Kidney (tissue), 22 donors: ENCODE measurements at places on chromosomes 16 and 17.

DNA sequence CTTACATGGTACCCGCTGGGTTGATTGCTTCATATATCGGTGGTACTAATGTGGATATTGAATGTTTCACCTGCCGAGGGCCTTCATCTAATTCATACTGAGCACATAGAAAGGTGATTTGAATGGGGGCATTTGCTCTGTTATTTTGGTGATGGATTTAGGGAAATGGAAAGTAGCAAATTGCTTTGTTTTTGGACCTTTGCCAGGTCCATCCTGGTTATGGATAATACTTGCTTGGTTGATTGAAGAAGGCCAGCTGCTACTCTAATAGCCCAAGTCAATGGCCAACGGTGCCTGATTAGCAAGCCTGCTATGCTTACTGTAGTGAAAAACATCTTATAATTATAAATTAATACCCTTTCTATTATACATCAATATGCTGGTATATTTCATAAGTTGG is 253.6 kb downstream of the CDH13 start:
- no peak for DNase-seq

DNA sequence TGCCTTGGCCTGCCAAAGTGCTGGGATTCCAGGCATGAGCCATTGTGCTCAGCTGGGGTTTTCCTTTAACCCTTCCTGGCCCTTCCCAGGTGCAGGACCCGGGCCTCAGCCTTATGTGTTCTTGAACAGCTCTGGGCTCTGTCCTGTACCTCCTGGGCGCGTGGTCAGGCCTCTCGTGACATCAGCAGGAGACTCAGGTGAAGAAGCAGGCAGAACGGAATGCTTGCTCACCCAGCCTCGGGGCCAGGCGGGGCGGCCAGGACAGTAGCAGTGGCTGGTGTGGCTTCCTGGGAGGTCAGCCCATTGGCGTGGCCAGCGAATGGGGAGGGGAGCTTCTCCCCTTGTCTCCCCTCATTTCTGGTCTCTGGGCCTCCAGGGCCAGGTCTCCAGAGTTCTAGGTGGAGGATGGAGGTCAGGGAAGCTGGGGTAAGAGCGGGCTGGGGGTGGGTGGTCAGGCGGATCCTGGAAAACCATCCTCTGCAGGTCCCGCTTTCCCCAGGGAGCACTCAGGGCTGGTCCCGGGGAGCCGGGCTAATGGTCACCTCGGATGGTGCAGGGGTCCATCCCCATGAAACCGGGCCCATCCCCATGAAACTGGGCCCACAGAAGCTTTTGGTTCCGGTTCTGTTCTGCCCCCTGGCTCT is 281.5 kb downstream of the SEC14L1 start:
- no peak for DNase-seq

- DNase-seq: peak; percentile 16
Observed at GRCh38 chr16:68995011-68995504, 110.4 kb upstream of the HAS3 start.

GRCh38 chr17:43219746-43220380 is 8.2 kb downstream of the TMEM106A start:
- DNase-seq: no peak

DNA sequence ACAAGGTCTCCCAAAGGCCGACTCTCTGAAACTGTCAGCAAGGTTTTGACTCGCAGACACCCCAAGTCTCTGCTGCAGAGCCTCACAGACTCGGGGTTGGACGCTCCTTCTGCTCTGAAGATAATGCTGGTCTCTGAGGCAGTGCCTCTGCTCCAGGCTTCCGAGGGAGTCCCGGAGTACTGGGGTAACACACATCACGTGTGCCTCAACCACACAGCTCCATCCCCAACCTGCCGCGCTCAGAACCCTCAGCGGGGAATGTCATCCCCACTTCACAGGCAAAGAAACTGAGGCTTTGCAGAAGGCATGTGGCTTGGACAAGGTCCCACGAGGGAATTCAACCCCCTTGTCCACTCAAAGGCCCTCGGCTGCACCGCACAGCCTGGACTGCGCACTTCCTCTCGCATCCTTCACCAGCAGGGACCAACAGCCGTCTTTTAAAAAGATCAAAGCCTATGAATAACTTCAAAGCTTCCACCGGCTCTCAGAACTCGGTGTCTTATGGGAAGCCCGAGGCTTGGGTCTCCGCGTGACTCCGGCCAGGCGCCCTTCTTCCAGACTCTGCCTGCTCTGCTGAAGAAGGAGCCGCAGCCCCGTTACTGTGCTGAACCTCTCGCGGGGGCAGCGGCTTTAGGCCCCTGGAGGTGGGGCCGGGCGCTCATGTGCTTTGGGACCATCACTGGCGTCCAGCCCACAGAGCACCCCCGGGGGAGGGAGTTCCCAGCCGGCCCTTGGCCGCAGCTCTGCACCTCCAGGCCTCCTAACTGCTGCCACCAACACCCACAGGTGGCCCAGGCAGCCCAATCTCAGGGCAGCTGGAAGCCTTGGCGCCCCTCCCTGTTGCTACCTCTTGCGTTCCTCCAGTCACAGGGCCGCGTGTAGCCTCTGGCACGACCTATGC is 2.2 kb downstream of the TMEM204 start:
- peak; percentile 51 for DNase-seq

DNA sequence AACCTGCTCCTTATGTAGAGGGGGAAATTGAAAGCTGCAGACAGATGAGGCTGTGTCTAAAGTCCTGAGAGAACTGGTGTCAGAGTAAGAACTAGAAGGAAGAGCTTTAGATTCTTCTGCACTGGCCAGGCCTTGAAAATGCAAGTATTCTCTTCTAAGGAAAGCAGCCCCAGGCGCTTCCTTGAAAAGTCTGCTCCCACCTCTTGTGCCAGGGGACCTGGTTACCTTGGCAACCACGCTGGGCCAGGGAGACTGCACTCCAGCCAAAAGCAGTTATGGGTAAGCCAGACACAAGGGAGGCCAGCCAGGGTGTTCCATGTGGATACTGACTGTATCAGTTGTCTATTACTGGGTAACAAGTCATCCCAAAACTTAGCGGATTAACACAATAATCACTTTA is 228.6 kb upstream of the SDK2 start:
- DNase-seq: no peak

DNA sequence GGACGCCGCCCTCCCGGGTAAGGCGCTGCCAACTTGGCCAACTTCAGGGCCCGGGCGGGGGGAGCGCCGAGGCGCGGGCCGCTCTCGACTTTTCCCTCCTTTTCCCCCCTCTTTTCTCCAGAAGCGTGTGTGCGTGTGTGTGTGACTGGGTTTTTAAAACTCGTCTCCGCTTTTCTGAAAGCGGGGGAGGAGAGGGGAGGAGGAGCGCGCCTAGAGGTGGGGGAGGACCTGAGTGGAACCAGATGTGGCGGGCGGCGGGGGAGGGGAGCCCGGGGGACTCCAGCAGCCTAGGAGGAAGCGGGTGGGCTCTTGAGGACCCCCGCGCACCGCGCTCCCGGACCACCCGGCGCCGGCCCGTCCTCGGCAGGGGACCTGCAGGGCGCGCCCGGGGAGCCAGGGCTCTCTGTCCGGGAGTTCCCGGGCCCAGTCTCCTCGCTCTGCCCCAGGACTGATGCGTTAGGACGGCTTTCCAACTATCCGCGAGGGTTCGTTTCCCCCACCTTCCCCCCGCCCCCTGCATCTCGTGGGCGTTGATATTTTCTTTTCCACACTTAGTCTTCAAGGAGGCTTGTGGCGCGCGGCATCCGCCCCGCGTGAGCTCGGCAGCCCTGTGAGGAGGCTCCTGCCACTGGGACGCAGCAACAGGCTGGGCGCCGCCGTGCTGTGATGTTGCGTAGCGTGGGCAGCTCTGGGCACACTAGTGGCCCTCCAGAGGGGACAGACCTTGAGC is 599 bp downstream of the MRC2 start:
- DNase-seq: peak; percentile 84

- peak; percentile 25 for DNase-seq
Observed at GRCh38 chr17:46820592-46821450, 2.3 kb upstream of the WNT3 start.

DNA sequence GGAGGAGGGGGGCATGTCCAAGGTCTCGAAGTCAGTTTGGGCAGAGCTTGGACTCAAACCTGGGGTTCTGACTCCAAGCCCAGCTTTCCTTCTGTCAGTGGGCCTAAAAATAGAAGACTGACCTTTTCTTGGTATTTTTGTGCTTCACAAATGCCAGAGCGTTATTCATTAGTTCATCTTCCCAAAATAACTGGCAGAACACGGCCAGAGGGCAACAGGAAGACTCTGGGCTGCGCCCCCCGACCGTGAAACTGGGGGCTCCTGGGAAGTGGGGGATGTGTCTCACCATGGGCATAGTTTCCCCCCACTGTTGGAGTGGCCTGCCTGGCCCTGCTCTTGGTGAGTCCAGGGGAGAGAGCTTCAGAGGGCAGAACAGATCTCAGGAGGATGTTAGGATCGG is 94.0 kb downstream of the SOCS1 start:
- no peak for DNase-seq

DNA sequence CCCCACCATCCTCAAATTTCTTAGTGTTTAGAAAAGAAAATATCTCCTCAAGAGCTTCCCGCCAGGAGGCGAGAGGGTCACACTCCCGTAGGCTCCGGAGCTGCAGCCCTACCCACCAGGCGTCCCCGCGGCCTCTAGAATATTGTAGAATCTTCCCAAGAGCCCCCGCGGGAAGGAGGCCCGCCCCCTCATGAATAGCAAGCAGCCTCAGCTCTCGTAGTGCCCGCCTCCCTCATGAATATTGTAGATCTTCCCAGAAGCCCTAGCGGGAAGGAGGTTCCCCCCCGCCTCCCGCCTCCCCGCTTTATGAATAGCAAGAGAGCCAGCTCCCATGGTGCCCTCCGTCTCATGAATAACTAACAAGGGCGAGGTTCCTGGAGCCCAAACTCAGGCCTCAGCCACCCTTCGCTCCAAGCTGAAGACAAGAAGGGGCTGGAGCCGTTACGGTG is at the start of gene FBXO47:
TSS of gene FBXO47 (minus strand) at position 114 of the 449 bp plus-strand sequence. CDS start 4,378 bp downstream, outside the sequence.
- peak; percentile 93 for DNase-seq

GRCh38 chr16:14562691-14563491 is 67.2 kb downstream of the PARN start:
- DNase-seq: no peak

DNA sequence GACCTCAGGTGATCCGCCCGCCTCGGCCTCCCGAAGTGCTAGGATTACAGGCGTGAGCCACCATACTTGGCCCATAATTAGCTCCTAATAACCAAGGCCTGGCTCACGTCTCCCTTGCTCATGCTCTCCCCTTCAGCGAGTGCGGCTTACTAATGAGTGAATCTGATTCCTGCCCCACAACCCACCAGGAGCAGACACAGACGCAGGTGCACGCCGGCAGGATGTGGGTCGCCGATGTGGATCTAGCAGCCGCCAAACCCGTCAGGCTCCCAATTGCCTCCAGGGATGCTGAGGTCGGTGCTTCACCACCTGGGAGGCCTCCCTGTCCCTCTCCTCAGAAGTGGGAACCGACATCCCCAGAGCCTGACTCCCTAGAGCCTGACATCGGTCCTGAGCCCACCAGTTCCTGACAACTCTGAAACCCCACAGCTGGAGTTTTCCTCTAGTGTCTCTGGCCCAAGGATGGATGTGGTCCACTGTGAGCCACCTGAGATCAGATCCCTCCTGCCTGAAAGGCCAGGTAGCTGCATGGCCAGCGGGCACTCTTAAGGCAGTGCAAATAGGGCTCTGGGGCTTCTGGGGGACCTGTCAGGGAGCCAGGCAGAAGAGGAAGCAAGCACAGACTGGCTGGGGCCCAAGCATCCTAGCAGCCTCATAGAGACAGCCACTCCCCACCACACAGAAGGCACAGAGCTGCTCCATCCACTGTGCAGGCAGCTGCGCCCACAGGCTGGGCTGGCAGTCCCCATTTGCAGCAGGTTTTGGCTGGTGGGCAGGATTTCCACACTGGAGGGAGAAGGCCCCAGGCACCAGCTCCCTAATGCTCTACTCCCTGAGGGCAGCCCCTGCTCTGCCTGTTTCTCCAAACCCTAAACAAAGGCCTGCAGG is 10.8 kb downstream of the EXOC7 start:
- no peak for DNase-seq

- peak; percentile 47 for DNase-seq
Observed at GRCh38 chr17:63919311-63919723, 678 bp upstream of the GH1 start.
